ENCODE measurements at places on chromosomes 7 and 10.

DNA sequence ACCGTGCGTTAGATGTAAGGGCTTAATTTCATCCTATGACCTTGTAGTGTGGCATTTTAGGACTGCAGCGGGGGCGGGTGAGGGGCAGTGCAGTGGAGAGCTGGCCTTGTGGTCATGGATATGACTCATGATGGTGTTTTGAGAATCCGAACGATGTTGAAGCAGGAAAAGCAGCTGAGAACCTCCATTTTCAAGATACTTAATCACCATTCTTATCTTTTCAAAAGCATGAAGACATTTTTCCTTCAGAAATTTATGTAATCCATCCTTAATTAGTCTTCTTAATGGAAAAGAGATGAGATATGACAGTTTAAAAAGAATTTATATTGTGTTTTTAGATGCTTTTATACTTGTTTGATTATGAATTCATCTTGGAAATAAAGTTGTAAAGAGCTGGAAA is 9.6 kb downstream of the ATP5F1C start:
- DNase-seq = no peak

GRCh38 chr7:101686030-101686429 is 56.9 kb upstream of the MYL10 start:
- DNase-seq = no peak

DNA sequence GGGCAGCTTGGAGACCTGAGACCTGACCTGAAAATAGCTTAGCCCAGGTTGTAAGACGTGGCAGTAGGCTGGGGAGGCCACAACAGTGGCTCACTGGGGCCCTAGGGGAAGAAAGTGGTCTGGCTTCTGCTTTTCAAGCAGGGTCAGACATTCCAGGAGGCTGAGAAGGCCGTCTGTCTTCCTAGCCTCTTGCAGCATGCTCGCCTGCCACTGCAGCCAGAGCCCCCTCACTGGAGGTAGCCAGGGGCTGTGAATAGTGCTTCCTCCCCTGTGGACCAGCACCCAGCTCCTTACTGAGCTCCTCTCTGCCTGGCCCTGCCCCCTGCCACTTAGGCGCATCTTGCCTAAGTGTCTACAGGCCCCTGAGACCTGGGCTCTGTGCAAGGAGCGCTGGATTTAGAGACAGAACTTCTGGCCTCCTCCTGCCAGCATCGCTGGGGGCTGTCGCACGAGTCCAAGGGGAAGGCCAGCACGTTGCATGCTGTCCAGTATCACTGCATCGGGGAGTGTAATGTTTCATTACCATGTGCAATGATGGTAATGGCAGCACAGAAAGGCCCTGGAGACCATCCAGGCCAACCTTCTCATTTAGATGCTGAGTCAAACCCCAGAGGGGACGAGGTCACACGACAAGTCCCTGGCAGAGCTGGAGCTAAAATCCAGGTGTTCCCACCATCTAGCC is 12.7 kb downstream of the ZMIZ1 start:
- no peak for DNase-seq

- DNase-seq = no peak
These were observed 366.6 kb upstream of the PFKP start for GRCh38 chr10:2700626-2701305.

- DNase-seq = no peak
These were observed 14.7 kb downstream of the KCNMA1 start for GRCh38 chr10:77622889-77623291.

- no peak for DNase-seq
These were observed 488.0 kb downstream of the MDFIC start for GRCh38 chr7:115409682-115410433.

- DNase-seq = no peak
These were observed 25.9 kb upstream of the RNF32 start for GRCh38 chr7:156614434-156615264.

- DNase-seq = no peak
These were observed 58.9 kb upstream of the LBX1 start for GRCh38 chr10:101287997-101288635.

- no peak for DNase-seq
These were observed 644 bp downstream of the PPP1R35 start for GRCh38 chr7:100435401-100436304.
